Amygdala (tissue), 56 donors: ENCODE measurements at places on chromosomes 3 and 15.

- DNase-seq: peak; percentile 47
These were observed 16.1 kb upstream of the SEMA4B start for GRCh38 chr15:90184786-90185704.

- no peak for DNase-seq
These were observed 20.0 kb downstream of the SATB1 start for GRCh38 chr3:18405141-18405540.

GRCh38 chr3:195270817-195271409, at the start of gene XXYLT1:
XXYLT1 (minus strand) TSS chr3:195271159; CDS start chr3:195271058, 101 bp downstream.
- DNase-seq: peak; percentile 80

- no peak for DNase-seq
These were observed 55.0 kb downstream of the GOLIM4 start for GRCh38 chr3:168040607-168041208.

- DNase-seq: peak; percentile 37
These were observed 500.4 kb downstream of the SHQ1 start for GRCh38 chr3:72347819-72348319.

DNA sequence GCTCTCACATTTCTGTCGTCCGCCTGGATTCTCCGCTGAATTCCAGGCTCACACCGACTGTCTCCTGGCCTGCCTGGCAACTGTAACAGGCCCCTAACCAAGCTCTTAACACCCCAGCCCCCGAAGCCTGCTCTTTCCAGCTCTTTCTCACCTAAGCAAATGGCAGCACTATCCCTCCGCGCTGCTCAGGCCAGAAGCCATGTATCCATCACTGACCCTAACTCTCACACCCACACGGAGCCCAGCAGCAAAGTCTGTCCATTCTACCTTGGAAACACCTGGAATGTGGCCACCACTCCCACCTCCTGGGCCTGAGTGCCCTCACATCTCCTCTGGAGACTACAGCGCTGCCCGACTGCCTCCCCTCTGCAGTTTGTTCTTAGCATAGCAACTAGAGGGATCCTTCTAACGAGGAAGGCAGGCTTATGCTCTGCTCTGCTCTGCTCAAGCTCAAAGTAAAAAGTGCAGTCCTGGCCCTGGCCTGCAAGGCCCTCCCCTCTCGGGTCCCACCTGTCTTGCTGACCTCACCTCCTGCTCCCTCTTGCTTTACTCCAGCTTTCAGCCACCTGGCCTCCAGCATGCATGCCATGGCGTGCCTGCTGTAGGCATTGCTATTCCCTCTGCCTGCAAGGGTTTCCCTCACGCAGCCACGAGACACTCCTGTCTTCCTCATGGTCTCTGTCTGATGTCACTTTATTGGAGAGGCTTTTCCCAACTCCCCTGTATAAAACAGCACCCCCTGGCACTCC, 27.2 kb downstream of the FEM1B start:
- no peak for DNase-seq

- no peak for DNase-seq
These were observed 241.4 kb downstream of the NFKBIZ start for GRCh38 chr3:102090721-102091045.

DNA sequence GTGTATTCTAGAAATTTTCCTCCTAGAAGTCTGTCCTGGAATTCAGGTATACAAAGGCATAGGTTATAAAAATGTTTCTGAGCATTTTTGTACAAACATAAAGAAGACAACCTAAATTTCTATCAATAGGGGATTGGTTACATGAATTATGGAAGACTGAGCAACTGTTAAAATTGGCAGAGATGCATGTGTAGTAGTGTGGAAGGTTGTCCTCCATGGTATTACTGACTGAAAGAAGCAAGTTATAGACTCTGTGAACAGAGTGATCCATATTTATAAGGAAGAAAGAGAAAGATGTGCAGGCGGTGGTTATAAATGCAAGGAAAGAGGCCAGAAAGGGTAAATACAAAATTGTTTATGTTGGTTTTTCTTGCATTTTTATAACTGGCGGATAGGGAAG, 38.3 kb upstream of the CMTM7 start:
- no peak for DNase-seq

GRCh38 chr3:98483626-98484025, 13.9 kb upstream of the OR5K2 start:
- no peak for DNase-seq

DNA sequence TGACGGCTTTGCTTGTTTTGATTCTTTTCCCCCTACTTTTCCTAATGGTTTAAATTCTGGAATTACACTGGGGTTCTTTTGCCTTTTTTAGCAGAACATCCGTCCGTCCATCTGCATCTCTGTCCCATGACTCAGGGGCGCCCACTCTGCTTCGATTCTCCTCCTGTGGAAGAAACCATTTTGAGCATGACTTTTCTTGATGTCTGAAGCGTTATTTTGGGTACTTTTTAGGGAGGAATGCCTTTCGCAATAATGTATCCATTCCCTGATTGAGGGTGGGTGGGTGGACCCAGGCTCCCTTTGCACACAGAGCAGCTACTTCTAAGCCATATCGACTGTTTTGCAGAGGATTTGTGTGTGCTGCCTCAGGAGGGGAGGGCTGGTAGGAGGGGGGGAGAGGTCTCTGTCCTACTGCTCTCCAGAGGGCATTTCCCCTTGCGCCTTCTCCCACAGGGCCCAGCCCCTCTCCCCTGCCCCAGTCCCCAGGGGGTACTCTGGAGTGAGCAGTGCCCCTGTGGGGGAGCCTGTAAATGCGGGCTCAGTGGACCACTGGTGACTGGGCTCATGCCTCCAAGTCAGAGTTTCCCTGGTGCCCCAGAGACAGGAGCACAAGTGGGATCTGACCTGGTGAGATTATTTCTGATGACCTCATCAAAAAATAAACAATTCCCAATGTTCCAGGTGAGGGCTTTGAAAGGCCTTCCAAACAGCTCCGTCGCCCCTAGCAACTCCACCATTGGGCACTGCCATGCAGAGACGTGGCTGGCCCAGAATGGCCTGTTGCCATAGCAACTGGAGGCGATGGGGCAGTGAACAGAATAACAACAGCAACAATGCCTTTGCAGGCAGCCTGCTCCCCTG, 19.5 kb upstream of the BSN start:
- peak; percentile 32 for DNase-seq

DNA sequence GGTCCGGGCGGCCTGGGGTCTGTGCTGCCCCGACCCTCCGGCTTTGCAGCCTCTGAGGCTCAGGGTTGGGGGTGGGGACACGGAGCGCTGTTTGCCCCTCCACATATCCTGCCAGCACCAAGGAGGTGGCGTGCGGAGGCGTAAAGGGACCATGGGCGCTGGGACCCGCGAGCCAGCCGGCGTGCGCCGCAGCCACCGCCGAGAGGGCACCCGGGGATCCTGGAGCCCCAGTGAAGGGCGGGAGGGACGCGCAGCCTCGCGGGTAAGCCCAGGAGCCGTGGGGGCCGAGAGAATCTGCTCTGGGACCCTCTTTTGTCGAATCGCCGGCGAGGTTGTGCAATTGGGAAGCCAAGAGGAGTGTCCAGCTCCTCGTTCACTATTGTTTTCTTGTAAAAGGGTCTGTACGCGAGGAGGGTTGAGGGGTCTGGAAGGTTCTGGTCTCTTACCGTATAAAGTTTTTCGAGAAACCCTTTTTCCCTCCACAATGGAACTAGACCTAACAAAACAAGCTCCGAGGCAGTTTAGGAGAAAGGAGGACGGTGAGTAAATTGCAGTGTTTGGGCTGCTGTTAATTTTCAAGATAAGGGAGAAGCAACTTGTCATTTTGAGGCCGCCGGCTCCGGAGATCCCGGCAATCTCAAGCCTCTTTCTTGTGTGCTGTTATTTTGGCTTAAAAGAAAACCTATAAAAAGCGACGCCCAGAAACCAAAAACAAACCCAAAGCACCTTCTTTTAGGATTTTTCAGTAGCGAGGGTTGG, 29.9 kb upstream of the ST3GAL6 start:
- peak; percentile 27 for DNase-seq

GRCh38 chr15:68054628-68055223, 611 bp downstream of the PIAS1 start:
- peak; percentile 73 for DNase-seq

DNA sequence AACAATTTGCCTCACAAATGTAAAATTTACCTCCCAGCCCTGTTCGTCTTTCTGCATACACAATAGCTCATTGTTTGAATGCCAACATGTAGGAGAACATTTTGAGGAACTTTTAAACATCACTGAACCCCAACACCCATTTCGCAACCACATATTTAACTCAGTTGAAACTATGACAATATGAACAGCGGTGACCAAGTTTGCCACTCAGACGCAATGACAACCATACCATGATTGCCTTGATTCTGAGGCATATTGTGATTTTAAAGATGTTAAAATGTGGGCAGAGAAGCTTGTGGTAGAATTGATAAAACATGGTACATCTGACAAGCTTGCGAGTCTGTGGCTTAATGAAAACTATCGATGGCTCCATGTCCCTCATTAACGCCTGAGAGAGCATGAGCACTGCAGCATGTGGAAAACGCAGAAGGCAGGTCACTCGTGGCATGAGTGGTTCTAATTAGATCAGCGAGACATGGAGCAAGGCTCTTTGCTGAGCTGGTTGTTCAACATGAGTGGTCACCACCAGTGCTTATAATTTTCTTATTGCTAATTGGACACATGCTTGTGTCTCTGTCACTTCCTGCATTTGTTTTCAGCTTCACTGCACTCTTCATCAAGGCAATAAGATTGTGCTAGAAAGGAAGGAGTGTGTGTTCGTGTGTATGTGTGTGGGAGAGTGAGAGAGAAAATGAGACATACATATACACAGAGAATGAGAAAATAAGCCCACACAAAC, 116.8 kb downstream of the CHST2 start:
- no peak for DNase-seq

GRCh38 chr3:36679384-36680200, 84.8 kb downstream of the DCLK3 start:
- no peak for DNase-seq

- DNase-seq: no peak
These were observed 21.8 kb downstream of the LRRC31 start for GRCh38 chr3:169847896-169848295.

DNA sequence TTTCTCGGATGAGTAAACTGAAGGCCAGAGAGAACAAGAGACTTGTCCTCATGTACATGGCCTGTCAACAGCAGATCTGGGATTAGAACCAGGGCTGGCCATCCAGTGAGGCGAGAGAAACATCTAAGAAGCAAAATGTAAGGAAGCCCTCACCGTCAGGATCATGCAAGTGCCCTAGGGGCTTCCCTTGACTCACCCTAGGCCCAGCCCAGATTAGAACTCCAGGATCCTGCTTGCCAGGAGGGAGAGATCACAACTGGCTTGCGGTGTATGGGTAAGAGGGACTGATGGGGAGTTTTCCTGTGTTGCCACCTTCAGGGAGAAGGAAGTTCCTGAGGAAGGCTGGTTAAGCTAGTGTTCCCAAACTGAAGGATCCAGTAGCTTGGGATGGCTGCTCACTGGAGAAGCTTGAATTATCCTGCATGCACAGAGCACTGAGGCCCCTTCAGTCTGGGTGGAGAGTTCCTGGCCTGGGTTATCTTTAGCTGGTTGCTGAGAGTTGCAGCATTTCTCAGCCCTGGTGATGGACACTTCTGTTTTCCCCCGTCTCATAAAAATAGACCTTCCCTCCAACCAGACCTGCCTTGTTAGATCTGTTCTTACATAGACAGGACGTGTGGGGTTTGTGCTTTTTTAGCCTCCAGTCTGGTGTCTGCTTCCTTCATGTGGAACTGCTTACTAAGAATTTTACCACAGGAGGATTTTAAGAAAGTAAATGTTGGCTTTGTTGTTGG, 28.2 kb upstream of the XIRP1 start:
- peak; percentile 7 for DNase-seq

GRCh38 chr15:46556559-46557379, 921.9 kb downstream of the SQOR start:
- DNase-seq: no peak

DNA sequence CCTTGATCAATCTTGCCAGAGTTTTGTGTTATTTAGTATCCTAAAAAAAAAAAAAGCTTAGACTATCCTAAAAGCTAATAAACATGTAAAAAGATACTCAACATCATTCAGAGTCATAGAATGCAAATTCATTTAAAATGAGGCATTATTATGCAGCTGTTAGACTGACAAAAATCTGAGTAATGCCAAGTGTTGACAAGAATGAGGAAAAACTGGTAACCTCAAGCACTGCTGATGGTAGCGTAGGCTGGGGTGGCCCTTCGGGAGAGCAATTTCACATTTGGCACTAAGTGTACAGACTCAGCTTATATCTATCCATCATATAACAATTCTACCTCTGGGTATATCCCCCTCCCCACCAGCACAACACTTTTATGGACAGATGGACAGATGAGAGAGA, 280.4 kb downstream of the RAP2B start:
- no peak for DNase-seq

GRCh38 chr3:170759511-170760173, 110.4 kb downstream of the RPL22L1 start:
- no peak for DNase-seq

- DNase-seq: no peak
These were observed 1.3 kb upstream of the LRRC58 start for GRCh38 chr3:120350401-120350941.

DNA sequence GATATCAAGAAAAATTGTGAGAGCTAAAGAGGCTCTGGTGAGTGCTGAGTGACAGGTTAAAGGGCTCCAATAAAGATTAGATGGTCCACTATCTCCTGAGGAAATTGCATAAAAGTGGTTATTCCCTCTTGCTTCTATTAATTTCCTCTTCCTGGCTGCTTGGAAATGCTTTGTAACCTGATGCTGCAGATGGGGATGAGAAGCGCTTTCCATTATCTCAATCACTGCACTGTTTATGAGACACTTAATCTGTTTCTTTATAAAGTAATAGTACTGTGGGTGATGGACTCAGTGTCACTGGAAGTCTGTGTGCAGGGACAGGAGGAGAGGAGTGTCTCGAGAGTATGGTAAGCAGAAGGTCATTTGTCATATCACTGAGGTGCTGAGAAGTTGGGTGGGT, 305.3 kb downstream of the EPHB1 start:
- DNase-seq: no peak

- no peak for DNase-seq
These were observed 2.1 kb downstream of the GHRL start for GRCh38 chr3:10290481-10291176.

- DNase-seq: no peak
These were observed 486.3 kb upstream of the PROK2 start for GRCh38 chr3:72271216-72271615.

- DNase-seq: no peak
These were observed 250.6 kb upstream of the LYSMD4 start for GRCh38 chr15:99983886-99984286.

GRCh38 chr3:134342259-134342658, 32.0 kb downstream of the AMOTL2 start:
- DNase-seq: no peak

DNA sequence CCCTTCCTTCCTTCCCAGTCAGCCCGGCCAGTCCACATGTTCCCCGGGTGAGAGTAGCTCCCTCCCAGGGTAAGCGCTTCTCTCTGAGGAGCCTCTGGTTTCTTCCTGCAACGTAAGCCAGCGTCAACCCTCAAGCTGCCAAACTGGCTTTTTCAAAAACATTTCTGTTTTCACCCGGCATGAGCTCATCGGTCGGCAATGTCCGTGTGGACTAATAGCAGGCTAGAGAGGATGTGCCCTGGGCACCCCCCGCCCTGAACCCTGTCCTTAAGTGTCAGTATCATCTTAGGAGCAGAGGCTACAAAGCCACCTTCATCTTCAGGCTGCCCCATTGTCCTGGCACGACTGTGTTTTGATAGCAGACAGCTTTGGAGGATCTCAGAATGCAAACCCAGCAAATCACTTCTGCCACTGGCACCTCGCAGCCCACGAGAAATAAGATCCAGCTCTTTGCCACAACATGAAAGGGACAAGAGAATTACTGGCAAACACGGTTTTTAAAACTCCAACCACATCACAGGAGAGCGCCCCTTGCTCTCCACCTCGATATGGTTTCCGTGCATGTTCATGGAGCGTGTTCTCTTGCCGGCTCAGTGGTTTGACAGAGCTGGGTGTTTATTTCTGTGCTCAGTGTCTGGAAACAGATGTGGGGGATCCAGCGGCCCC, 9.9 kb downstream of the ALDH1A3 start:
- no peak for DNase-seq
